Amniotic epithelial cell (primary cell): ENCODE measurements at places on chromosomes 1 and 21.
A peak's percentile ranks its signal among the peaks of the same experiment; 100 is the strongest.

DNA sequence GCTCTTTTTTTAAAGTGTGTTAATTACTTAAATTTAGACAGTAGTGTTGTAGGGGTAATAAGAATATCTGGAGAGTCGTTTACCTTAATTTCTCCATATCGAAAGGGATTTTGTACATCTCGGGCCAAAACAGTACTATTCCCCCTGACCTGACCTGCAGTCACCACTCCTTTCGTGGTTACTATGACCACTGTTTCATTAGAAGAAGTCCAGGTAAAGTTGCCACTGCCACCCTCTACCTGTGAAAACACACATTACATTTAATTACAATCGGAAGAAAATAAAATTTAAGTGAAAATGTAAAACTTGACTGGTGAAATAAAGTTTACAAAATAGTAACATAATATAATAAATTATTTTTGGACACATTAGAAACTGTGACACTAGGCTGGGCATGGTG lies 37.2 kb downstream of the NUP210L start:
- no peak for DNase-seq

DNA sequence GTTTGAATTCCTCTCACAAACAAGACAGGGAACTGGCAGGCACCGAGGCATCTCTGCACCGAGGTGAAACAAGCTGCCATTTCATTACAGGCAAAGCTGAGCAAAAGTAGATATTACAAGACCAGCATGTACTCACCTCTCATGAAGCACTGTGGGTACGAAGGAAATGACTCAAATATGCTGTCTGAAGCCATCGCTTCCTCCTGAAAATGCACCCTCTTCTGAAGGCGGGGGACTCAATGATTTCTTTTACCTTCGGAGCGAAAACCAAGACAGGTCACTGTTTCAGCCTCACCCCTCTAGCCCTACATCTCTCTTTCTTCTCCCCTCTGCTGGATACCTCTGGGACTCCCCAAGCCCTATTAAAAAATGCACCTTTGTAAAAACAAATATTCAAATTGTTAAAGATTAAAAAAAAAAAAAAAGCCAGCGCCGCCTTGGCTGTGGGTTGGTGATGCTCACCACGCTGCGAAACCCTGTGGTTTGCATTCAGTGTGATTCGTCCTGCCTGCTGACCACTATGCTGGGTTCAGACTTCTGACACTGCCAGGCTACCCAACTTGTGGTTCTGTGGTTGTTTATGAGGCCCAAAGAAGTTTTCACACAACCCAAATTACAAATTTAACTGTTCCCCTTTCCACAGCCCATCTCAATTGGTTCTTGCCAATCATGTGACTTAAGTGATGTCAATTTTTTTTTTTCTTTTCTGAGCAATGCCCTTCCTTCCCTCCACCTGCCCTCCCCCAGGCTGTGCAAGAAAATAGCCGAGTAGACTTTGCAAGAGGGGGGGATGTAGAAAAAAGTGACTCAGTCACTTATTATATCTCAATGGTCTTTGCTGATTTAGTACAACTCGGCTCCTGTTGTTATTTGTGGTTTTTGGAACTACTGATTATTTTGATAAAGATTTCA lies at the start of gene RUNX1:
Gene RUNX1, minus strand, starts transcription at position 597 of the 912 bp plus-strand sequence.
- DNase-seq: peak; percentile 96

DNA sequence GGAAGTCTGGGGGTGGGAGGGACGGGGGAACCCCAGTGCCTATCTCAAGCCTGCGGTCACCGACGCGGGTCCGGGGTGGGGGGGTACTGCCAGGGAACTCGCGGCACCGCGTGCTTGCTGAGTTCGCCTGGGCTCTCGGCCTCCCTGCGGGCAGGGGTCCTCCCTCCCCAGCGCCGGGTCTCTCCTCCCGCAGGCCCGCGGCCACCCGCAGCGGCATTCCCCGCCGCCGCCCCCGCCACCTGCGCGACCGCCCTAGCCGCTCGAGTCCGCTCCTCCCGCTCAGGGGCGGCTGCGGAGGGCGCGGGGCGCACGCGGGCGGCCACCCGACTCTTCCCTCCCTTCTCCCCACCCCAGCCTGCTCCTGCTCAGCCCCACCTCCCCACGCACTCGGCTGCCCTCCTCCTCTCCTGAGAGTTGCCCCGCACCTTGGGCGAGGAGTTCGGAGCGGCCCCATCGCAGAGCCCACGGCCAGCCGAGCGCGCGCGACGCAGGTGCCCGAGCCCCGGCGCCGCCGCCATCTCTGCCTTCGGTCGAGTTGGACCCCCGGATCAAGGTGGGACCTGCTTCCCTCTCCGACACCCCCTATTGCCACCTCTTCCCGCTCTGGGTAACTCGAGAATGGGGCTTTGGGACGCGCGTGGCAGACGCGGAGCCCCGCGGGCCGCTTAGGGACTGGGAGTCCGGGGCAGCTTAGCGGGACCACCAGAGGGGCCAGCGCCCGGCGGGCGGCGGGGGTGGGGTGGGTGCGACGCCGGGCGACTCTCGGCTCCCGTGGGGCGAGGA lies 105.0 kb downstream of the LEPR start:
- DNase-seq: peak; percentile 24

- no peak for DNase-seq
Observed at GRCh38 chr1:18446751-18447150, 34.0 kb upstream of the KLHDC7A start.

DNA sequence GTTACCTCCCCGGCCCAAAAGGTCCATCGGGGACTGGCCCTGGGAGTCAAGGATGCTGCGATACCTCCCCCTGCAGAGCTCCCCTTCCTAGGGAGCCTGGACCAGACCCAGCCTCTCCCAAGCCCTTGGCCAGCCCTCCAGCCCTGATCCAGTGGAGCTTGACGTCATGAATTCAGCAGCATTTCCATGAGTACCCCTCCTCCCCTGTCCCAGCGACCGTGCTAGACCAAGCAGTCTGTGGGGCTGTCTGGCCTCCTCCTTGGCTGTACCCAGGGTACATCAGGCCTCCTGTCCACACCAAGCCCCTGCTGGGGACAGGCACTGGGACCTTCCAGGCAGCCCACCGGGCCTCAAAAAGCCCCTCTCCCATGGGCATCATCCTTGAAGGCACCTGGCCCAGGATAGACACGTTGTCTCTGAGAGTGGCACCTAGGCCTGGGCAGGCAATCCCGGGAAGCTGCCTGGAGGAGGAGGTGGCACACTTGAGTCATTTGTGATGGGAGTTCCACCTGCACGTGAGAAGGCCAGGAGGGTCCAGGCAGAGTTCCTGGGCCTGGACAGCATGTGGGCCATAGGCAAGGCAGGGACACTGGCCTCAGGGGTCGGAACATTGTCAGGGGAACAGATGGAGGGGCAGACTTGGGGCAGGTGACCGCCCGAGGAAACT lies 46.4 kb downstream of the WNT9A start:
- DNase-seq: no peak
